Progenitor cell of endocrine pancreas (in vitro differentiated cells): ENCODE measurements at places on chromosomes 1 and 21. TPM values are rescaled to one million over a fixed set of nuclear protein-coding genes. Genes with fewer than 3 reads are reported as not detected.

The SLC35F3 gene
- 0.71 and 0.74 TPM in 2 replicates for total RNA-seq

The SYT11 gene
- 1.7 and 2.0 TPM in 2 replicates for total RNA-seq

The PGBD2 gene
- 16.0 and 16.6 TPM in 2 replicates for total RNA-seq

The OR2L2 gene
- total RNA-seq, result 0.14 and 0.22 TPM in 2 replicates

The GPR37L1 gene
- total RNA-seq, result 0.04 TPM in 1 of 2 replicates, not detected in the other

The ACTA1 gene
- total RNA-seq, result 1.8 and 2.5 TPM in 2 replicates

The C1orf116 gene
- 31.3 and 31.9 TPM in 2 replicates for total RNA-seq

The ICOSLG gene
- 0.87 and 0.91 TPM in 2 replicates for total RNA-seq

The HIVEP3 gene
- 1.1 and 1.6 TPM in 2 replicates for total RNA-seq

The ATF3 gene
- total RNA-seq, result 14.6 and 18.2 TPM in 2 replicates

The CATSPERE gene
- total RNA-seq, result 1.8 and 2.0 TPM in 2 replicates

The METTL13 gene
- 30.8 and 32.7 TPM in 2 replicates for total RNA-seq

The GJA8 gene
- not detected in 2 replicates for total RNA-seq

The ELOA gene
- 37.5 and 40.8 TPM in 2 replicates for total RNA-seq

The OXCT2 gene
- 0.38 TPM in 1 of 2 replicates, not detected in the other for total RNA-seq

The CD101 gene
- 2.8 and 3.3 TPM in 2 replicates for total RNA-seq

The CD244 gene
- total RNA-seq, result not detected in 2 replicates

The PAFAH2 gene
- 12.8 and 14.5 TPM in 2 replicates for total RNA-seq

The NAV1 gene
- total RNA-seq, result 53.4 and 55.2 TPM in 2 replicates

The AGL gene
- total RNA-seq, result 26.6 and 29.4 TPM in 2 replicates

The PPCS gene
- 48.5 and 49.4 TPM in 2 replicates for total RNA-seq

The GSTM5 gene
- total RNA-seq, result 2.8 and 2.9 TPM in 2 replicates

The CRYAA gene
- not detected in 2 replicates for total RNA-seq

The CYP4X1 gene
- total RNA-seq, result 0.24 and 0.80 TPM in 2 replicates
